ENCODE measurements at places on chromosomes 12 and 14.

GRCh38 chr14:71632440-71632946, 299.7 kb upstream of the RGS6 start:
- no peak overlapping the region for H3K27ac ChIP-seq
- no peaks in the 10 kb centered on the region for H3K4me1 ChIP-seq
- H3K4me3 ChIP-seq: no peak overlapping the region
- DNase-seq: no peak
- no peaks in the 10 kb centered on the region for H3K27me3 ChIP-seq
- H3K36me3 ChIP-seq: peaks cover 17% of the 10 kb centered on the region

DNA sequence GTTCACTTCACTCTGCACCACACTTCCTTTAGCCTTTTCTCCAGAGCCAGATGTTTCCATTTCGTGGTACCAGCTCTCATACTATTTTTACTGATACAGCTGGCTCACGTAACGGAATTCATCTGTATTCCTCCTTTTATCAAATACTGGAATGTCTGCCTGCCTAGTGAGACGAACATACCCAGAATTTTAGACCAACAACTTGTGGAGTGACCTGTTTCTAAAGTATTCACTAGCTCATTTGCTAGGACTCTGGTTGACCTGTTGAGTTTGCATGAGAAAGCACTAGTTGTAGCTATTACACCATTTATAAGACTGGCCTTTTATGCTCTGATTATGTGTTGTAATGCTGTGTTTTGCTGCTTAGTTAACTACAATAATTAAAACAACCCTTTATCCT, 22.6 kb downstream of the KCNA5 start:
- H3K27ac ChIP-seq: no peak overlapping the region
- no peaks in the 10 kb centered on the region for H3K36me3 ChIP-seq
- H3K4me3 ChIP-seq: no peak overlapping the region
- no peaks in the 10 kb centered on the region for H3K27me3 ChIP-seq

GRCh38 chr12:97643924-97644323, 181.3 kb downstream of the RMST start:
- no peak overlapping the region for H3K27ac ChIP-seq
- peaks cover 5% of the 10 kb centered on the region for H3K4me1 ChIP-seq
- no peak overlapping the region for H3K4me3 ChIP-seq
- DNase-seq: no peak
- H3K36me3 ChIP-seq: no peaks in the 10 kb centered on the region

DNA sequence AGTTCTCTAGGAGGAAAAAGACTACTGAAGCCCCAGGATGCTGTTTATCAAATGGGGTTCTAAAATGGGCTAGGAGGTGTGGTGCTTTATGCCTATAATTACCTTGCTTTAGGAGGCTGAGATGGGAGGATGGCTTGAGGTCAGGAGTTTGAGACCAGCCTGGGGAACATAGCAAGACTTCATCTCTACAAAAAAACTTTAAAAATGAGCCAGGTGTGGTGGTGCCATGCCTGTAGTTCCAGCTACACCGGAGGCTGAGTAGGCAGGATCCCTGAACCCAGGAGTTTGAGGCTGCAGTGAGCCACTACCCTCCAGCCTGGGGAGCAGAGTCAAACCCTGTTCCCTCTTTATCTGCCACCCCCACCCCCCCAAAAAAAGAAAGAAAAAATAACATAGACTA, 23.3 kb upstream of the SLC2A3 start:
- no peak for DNase-seq
- H3K27me3 ChIP-seq: no peaks in the 10 kb centered on the region
- H3K4me1 ChIP-seq: peaks cover 31% of the 10 kb centered on the region
- H3K36me3 ChIP-seq: no peaks in the 10 kb centered on the region
- H3K4me3 ChIP-seq: no peak overlapping the region
- H3K27ac ChIP-seq: peak overlapping the region; percentile 67

GRCh38 chr12:68962877-68963855, 30.2 kb upstream of the CPM start:
- no peak overlapping the region for H3K4me3 ChIP-seq
- no peaks in the 10 kb centered on the region for H3K27me3 ChIP-seq
- no peaks in the 10 kb centered on the region for H3K36me3 ChIP-seq
- H3K27ac ChIP-seq: no peak overlapping the region
- DNase-seq: no peak
- H3K4me1 ChIP-seq: peaks cover 29% of the 10 kb centered on the region

GRCh38 chr12:100675432-100675831, 101.9 kb downstream of the GAS2L3 start:
- H3K27ac ChIP-seq: no peak overlapping the region
- peaks cover 5% of the 10 kb centered on the region for H3K27me3 ChIP-seq
- no peaks in the 10 kb centered on the region for H3K4me1 ChIP-seq

GRCh38 chr12:68335462-68335861, 3.3 kb upstream of the MDM1 start:
- peaks cover 77% of the 10 kb centered on the region for H3K4me1 ChIP-seq
- no peaks in the 10 kb centered on the region for H3K27me3 ChIP-seq
- DNase-seq: no peak
- no peak overlapping the region for H3K4me3 ChIP-seq
- H3K27ac ChIP-seq: no peak overlapping the region
- no peaks in the 10 kb centered on the region for H3K36me3 ChIP-seq

DNA sequence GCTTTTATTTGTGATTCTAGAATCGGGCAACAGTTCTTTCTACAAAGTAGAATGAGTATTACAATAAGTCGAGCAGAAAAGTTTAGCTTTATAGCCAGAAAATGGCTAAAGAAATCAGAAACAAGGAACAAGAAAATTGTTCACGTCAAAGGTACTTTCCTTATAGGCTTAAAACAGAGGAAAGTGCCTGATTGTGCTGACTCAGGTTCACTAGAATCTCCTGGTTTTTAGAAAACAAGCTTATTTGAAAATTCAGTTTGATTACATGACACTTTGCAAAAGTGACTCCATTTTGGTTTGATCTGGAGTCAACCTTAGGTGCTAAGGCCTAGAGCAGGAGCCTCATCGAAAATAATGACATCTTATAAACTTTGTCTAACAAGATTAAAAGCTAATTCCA, 564.7 kb upstream of the FLRT2 start:
- DNase-seq: no peak
- no peak overlapping the region for H3K4me3 ChIP-seq
- H3K4me1 ChIP-seq: no peaks in the 10 kb centered on the region
- no peaks in the 10 kb centered on the region for H3K36me3 ChIP-seq
- H3K27me3 ChIP-seq: no peaks in the 10 kb centered on the region

- no peak overlapping the region for H3K27ac ChIP-seq
- DNase-seq: no peak
- peaks cover 12% of the 10 kb centered on the region for H3K36me3 ChIP-seq
- H3K4me1 ChIP-seq: peaks cover 13% of the 10 kb centered on the region
Measured at GRCh38 chr12:131796754-131797587, 31.2 kb upstream of the MMP17 start.

- H3K4me3 ChIP-seq: no peak overlapping the region
- H3K36me3 ChIP-seq: no peaks in the 10 kb centered on the region
- no peaks in the 10 kb centered on the region for H3K27me3 ChIP-seq
- no peak overlapping the region for H3K27ac ChIP-seq
- no peaks in the 10 kb centered on the region for H3K4me1 ChIP-seq
- no peak for DNase-seq
Measured at GRCh38 chr12:46230983-46231382, 37.9 kb downstream of the SLC38A1 start.

DNA sequence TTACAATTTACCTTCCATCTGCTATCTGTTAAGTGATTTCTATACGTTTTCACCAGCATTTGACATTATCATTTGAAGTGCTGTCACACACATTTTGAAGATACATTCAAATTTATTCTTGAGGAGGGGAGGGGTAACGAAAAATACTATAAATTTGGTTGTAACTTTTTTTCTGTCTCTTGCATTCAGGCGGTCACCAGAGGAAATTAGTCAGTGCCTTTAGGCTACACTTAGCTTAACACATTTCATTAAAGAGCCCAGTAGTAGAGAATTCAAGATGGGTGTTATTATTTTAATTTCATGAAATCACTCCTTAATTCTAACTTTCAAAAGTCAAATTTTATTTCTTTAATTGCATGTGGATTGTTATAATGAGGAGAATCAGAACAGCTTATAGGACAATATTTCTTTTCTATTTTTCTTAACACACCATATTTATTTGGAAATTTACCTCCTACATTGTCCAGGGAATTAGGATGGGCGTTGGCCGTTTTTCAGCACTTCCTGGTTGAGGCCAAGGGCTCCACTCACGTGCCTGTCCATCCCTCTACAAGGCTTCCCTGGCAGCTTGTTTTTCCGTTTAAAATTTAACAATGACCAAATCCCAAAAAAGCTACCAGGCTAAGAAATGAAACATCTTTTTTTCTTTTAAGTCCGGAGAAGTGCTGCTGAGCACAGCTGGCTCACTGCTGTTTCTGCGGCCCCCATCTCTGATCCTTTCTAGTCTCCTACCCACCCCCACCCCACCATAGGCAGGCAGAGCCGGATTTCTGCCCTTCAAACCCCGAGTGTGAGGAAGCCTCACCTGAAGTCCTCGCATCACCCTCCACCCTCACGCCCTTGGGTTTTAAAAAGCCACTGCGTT, 1.1 kb upstream of the FAR2 start:
- H3K36me3 ChIP-seq: no peaks in the 10 kb centered on the region
- H3K4me1 ChIP-seq: peaks cover 8% of the 10 kb centered on the region
- peak overlapping the region; percentile 92 for H3K4me3 ChIP-seq
- peaks cover 20% of the 10 kb centered on the region for H3K27me3 ChIP-seq
- peak overlapping the region; percentile 79 for H3K27ac ChIP-seq

DNA sequence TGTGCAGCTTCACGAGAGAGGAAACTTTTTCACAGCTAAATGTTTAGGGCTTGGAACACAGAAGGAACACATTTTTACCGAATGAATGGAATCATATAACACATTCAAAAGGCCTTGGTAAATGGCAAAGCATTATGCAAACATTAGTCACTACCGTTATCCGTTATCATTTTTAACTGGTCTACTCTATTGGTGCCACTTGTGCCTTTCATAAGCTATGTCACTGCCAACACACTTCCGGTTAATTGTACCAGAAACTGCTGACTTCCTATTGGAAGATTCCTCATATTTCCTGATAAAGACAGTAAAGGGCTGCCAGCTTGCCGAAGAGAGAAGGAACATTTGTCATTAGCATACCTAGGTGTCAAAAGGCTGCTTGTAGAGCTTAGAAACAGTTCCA, 169.2 kb downstream of the APAF1 start:
- no peak overlapping the region for H3K27ac ChIP-seq
- no peaks in the 10 kb centered on the region for H3K36me3 ChIP-seq
- H3K4me1 ChIP-seq: no peaks in the 10 kb centered on the region
- H3K27me3 ChIP-seq: no peaks in the 10 kb centered on the region

DNA sequence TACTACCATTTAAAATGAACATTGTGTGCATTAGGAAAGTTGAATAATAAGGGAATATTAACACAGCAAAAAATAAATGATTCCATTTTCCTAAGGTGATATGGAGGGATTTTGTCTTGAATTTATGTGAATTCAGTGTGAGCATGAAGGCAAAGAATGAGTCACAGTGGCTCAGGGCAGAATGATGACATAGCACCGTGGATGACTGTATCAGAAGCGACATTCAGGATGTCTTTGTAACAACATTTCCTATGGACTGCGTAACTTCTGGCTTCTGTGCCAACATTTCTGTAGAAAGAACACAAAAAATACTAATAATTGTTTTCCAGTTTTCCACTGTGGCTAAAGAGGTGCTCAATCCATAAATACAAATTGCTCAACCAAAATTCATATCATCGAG, 54.6 kb downstream of the TTC8 start:
- no peaks in the 10 kb centered on the region for H3K36me3 ChIP-seq
- H3K4me3 ChIP-seq: no peak overlapping the region
- H3K27ac ChIP-seq: no peak overlapping the region
- H3K4me1 ChIP-seq: no peaks in the 10 kb centered on the region

DNA sequence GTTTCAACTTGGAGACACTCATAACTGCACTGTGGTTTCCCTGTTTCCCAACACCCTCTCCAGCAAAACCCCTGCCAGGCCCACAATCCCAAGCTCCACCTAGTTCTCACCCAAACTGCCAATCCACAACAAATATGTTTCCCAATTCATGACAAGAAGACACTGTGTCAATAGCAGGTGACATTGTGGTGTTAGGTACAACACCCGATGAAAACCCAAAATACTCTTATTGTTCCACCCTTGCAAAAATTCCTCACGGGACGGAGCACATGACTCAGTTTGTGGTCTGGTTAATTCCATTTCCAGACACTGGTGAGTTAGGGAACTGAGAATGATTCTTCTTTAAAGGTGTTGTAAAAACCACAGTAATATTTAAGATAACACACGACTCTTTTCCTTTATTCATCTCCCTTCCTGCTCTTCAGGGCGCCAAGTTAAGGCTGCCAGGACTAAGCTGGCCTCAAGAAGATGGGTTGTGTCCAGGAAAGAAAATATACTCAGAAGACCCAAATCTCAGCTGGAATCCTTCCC, 735.5 kb downstream of the MED13L start:
- no peaks in the 10 kb centered on the region for H3K27me3 ChIP-seq
- H3K4me1 ChIP-seq: peaks cover 6% of the 10 kb centered on the region
- H3K4me3 ChIP-seq: no peak overlapping the region
- H3K36me3 ChIP-seq: no peaks in the 10 kb centered on the region

GRCh38 chr14:47507861-47508260, 167.5 kb downstream of the MDGA2 start:
- no peak overlapping the region for H3K4me3 ChIP-seq
- H3K4me1 ChIP-seq: no peaks in the 10 kb centered on the region
- DNase-seq: no peak
- H3K27me3 ChIP-seq: no peaks in the 10 kb centered on the region
- no peaks in the 10 kb centered on the region for H3K36me3 ChIP-seq
- no peak overlapping the region for H3K27ac ChIP-seq

GRCh38 chr12:30687265-30687986, 8.2 kb downstream of the IPO8 start:
- no peak overlapping the region for H3K4me3 ChIP-seq
- DNase-seq: no peak
- H3K4me1 ChIP-seq: no peaks in the 10 kb centered on the region
- no peaks in the 10 kb centered on the region for H3K36me3 ChIP-seq
- no peaks in the 10 kb centered on the region for H3K27me3 ChIP-seq

GRCh38 chr12:16563504-16563903, 42.5 kb downstream of the LMO3 start:
- H3K27me3 ChIP-seq: no peaks in the 10 kb centered on the region
- no peaks in the 10 kb centered on the region for H3K4me1 ChIP-seq
- DNase-seq: no peak
- no peaks in the 10 kb centered on the region for H3K36me3 ChIP-seq
- no peak overlapping the region for H3K4me3 ChIP-seq
- no peak overlapping the region for H3K27ac ChIP-seq

DNA sequence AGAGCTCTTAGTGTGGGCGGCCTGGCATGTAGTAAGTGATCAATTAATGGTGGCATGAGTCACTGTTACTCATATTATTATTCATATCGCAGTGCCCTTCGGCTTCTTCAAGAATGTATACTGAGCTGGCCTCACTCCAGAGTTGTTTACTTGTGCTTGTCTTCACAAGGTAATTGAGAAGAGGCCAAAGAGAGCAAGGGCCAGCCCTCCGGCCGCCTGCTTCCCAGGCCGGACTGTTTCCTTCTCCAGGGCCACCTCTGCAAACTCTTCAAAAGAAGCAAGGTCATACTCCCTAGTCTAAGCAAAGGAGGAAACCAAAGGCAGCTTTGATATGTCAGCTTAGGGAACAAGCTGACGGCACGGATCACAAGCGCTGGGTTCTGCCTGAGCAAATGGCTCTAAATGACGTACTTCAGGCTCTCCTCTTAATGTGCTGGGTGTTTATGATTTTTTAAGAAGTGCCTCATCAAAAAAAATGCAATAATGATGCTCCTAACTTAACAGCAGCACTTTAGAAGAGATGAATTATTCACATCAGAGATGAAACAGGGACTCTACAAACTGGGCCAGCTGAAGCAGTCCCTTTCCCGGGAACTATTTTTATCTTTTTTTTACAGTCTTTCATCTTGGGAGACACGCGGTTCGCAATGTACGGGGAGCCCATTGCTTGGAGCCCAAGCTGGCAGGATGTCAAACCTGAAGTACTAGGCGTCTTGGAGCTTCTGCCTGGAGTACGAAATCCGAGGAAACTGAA, 65.6 kb upstream of the DLK1 start:
- no peak overlapping the region for H3K27ac ChIP-seq
- peaks cover 4% of the 10 kb centered on the region for H3K4me1 ChIP-seq
- H3K36me3 ChIP-seq: no peaks in the 10 kb centered on the region
- H3K27me3 ChIP-seq: no peaks in the 10 kb centered on the region
